ENCODE measurements at places on chromosomes 3 and 15.

- ATAC-seq = peak; percentile 86
Measured at GRCh38 chr3:43268636-43269035, 17.7 kb upstream of the SNRK start.

DNA sequence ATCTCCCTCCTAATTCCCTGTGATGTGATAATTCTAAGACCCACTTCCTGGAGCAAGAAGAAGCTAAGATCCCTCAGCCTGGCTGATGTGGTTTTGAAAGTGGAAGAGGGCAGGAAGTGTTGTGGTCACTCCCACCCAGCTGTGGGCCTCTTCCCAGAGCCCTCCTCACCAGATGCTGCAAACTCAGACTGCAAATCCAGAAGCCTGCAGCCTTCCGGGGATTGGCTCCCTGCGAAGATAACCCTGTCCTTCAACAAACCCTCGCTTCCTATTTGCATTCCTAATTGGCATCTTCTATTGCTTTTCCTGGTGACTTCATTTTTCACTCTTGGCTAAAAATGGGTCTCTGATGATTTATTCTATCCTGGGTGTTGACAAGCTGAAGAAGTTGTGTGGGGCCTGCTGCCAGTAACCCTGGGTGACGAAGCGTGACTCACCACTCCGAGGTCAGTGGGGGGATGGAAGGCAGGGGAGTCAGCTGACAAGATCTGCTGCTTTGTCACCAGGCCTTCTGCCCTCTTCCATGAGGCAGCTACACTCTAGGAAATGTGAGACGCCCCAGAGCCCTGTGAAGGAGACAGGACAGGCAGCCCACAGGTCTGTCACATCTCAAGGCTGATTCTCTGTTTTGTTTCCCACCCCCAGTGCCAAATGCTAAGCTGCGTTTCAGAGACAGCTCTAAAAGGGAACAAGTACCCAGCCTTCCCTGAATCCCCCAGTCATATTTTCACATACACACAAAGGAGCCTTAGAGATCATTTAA is 99.7 kb upstream of the LIPC start:
- peak; percentile 96 for ATAC-seq

GRCh38 chr3:36776436-36776835 is 12.1 kb upstream of the DCLK3 start:
- no peak for ATAC-seq

GRCh38 chr15:52057996-52058395 is 39.0 kb downstream of the MAPK6 start:
- no peak for ATAC-seq

DNA sequence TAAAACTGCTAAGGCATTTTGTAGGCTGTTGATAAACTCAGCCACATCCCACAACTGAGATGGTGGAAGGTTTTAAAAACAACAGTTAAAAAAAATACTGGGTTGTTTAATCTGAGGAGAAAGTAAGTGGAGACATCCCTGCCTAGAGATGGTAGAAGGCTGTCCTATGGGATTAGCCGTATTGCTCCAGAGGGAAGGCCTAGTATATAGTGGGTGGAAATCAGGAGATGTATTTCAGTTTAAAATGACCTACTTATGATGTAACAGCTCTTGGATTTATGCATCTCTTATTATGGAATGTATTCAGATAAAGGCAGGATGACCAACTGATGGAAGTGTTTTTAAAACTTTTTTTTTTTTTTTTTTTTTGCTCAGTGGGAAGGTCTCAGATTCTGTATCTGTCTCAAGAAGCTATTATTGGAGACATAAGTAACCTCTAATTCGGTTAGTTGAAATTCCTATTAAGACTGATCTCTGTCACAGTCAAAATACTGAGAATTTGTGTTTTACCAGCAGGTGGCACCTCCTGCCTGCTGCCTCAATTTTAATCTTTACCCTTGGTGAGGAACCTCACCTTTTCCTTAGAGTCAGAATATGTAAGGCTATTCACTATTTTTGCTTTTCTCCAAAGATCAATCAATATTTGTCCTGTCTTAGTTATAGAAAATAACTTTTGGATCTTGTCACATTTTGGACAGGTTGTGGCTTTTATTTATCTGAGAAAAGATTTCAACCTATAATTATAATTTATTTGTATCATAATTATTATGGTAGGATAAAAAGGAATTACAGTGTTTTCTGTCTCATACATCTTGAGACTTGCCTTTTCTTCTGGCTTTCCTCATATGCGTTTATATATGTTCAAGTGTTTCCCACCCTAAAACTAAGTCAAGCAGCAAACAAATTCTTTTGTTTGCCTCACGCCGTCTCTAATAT is 63.0 kb downstream of the VPS8 start:
- ATAC-seq = peak; percentile 59

- peak; percentile 32 for ATAC-seq
Measured at GRCh38 chr3:195260280-195260905, 10.6 kb downstream of the XXYLT1 start.

DNA sequence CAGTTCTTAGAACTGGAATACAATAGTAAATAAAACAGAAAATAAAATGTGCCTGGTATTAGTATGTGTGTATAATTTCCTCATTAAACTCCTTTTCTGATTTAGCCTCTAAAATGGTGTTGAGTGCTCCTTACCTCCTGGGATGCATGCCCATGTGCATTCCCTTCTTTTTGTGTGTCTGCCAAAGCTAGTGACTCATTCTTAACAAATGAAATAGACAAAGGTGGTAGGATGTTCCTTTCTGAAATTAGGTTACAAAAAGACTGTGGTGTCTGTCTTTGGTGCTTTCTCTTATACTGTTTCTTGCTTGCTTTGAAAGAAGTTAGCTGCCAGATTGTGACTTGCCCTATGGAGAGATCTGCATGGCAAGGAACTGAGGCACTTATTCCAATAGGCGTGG is 623.7 kb downstream of the GRM7 start:
- no peak for ATAC-seq

DNA sequence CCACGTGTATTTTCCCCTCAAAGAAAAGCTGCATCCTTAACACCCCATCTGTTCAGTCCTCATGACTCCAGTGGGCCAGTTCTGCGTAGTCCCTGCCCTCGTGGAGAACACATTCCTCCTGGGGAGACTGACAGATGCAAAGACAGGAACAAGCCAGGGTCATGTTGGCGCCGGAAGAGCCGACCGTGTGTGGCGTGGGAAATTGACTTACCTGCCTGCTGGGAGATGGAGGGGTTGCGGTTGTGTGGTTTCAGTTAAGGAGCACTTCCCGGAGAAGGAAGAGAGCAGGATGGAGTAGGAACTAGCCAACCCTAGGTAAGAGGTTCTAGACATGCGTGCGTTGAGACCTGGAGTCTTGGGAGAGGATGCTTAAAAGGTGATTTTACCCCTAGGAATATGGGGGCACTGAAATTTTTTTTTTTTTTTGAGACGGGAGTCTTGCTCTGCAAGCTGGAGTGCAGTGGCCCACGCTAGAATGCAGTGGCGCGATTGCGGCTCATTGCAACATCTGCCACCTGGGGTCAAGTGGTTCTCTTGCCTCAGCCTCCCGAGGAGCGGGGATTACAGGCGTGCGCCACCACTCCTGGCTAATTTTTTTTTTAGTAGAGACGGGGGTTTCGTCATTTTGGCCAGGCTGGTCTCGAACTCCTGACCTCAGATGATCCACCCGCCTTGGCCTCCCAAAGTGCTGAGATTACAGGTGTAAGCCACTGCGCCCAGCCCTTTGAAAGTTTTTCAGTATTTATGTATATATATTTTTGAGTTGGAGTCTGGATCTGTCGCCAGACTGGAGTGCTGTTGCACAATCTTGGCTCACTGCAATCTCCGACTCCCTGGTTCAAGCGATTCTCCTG is 1.4 kb downstream of the VHL start:
- no peak for ATAC-seq

DNA sequence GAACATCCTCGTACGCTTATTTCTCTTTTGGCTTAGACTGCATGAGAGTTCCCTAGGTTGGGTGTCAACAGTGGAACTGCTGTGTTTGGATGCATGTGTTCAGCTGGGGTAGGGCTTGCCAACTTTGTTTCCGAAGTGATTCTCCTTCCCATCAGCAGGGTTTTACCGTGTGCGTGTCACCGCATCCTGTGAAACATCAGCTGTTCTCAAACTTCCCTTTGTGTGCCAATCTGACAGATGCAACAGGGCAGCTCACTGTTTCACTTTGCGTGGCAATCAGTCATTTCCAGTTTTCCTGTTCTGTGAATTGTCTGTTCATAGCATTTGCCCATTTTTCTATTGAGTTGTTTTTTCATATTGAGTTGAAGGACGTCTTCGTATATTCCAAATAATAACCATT is 218.8 kb downstream of the VPS13C start:
- no peak for ATAC-seq

GRCh38 chr3:143000528-143000927 is 842 bp upstream of the U2SURP start:
- ATAC-seq = peak; percentile 49

GRCh38 chr3:155138677-155139076 is 58.6 kb downstream of the MME start:
- no peak for ATAC-seq

GRCh38 chr15:55526559-55527036 is 18.6 kb upstream of the DNAAF4 start:
- peak; percentile 81 for ATAC-seq

GRCh38 chr3:153744889-153745288 is 376.3 kb upstream of the ARHGEF26 start:
- no peak for ATAC-seq

GRCh38 chr3:31371484-31372177 is 161.1 kb upstream of the STT3B start:
- ATAC-seq = no peak

DNA sequence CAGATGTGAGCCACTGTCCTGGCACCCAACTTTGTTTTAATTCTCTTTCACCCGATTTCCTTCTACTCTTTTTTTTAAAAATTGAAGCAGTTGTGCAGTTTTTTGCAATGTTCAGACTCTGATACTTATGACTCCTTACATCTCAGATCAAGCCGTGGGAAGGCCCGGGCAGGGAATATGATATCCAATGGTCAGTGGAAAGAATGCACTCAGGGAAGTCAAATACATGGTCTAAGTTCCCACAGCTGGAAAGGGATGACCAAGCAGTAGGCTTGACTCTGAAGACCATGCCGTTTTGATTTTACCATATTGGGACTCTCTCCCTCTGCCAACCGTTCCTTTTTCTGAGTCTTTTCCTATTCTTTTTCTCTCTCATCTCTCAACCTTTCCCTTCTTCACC is 157.2 kb downstream of the RPLP1 start:
- ATAC-seq = no peak

DNA sequence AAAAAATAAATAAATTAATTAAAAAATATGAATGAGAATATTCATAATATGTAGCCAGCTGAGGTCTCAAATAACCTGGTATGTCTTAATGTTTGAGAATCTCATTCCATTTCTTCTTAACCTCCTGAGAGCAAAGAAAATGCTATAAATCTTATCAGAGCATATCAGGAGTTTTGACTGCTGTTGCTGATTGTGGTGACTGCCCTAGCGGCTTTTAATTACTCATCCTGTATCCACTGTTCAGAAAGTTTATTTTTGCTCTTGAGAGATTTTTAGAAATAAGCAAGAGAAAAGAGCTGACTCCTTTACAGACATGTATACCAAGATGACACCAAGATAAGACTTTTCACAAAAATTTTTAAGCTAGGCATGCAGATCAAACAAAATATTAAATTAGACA is 454.8 kb upstream of the CBLB start:
- no peak for ATAC-seq

GRCh38 chr3:114659109-114660061 is 365.6 kb downstream of the TIGIT start:
- ATAC-seq = no peak

GRCh38 chr3:14609506-14609905 is 42.1 kb upstream of the CCDC174 start:
- no peak for ATAC-seq

- ATAC-seq = peak; percentile 51
Measured at GRCh38 chr3:134477002-134477401, 8.8 kb downstream of the ANAPC13 start.

DNA sequence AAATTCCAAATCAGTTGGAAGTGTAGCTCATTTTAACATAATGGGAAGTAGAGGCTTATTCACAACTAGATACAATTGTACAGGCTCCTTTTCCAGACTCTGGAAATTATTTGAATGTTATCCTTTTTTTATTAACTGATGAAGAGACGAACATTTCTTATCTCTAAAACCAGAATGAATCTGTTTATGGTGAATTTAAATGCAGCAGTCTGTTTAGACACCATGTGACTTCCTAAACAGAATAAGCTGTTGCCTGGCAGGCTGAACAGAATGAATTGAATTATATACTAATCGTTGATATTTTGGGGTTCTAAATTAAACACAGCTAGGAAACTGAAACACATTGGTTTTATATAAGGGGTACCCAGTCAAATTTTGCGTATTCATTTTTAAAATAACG is 4.0 kb downstream of the SEC61A1 start:
- ATAC-seq = no peak

GRCh38 chr3:196997311-196997710 is 28.7 kb upstream of the PIGZ start:
- ATAC-seq = no peak

DNA sequence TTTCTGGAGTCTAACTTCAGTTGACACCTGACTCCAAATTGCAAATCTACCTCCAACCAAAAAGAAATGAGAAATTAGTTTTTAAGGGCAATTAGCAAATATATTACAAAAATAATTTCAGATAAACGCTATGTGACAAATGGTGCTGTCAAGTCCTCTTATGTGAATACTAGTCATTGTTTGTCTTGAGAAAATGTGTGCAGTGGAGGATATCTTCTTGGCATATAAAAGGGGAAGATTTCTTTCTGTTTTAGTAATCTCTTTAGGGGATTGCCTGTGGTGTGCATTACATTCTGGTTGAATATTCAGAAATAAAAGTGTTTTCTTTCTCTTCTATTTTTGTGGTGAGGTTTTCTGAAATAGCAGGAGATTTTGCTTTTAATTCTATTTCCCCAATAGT is 3.0 kb upstream of the GCSAM start:
- ATAC-seq = no peak

DNA sequence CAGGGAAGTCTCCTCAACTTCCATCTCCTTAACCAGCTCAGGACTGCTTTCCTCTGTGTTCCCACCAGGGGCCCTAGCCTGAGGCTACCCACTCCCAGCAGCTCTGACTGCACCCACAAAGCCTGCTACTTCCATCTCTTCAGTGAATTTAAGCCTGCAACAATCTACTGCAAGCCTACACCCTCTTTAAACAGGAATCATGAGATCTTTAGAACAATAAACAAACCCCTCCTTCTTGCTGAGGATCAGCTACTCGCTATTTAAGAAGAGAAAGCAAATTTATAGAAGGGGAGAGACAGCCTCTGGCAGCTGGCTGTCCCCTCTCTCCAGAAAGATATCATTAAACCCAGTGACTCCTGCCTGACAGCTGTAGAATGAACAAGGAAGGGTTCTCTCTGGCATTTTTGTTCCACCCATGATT is 51.9 kb downstream of the ARHGAP31 start:
- no peak for ATAC-seq

DNA sequence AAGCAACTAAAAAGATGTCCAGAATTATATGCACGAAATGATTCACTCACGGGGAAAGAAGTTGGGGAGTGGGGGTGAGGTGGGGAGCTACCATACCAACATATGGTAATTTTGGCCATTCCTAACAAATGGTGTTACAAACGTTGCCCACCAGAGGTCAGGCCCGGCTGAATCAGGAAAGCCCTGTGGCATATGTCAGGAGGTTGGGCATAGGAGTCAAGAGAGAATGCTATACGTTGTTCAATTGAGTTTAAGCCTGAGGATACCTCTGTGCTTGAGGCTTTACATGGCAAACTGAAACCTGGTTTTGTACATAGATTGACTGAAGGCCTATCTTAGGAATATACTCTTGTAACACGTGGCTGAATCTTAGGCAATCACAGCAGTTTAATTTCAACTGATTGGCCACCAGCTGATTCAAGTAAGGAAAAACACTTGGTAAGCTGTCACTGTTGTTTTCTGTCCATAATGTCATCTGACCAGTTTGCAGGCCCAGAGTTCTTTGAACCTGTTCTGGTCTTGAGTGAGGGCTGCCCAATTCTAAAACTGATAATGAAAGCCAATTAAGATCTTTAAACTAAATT is 23.4 kb upstream of the SLC2A2 start:
- ATAC-seq = peak; percentile 68

Data from esophagus mucosa (tissue), 1 donor.